Right kidney (tissue), 9 donors: ENCODE measurements at places on chromosomes 2 and 18.
A peak's percentile ranks its signal among the peaks of the same experiment; 100 is the strongest.

- DNase-seq = peak; percentile 74
Observed at GRCh38 chr2:7026742-7027141, 109.5 kb downstream of the RNF144A start.

GRCh38 chr2:75237296-75237695, 38.0 kb upstream of the TACR1 start:
- DNase-seq = no peak

DNA sequence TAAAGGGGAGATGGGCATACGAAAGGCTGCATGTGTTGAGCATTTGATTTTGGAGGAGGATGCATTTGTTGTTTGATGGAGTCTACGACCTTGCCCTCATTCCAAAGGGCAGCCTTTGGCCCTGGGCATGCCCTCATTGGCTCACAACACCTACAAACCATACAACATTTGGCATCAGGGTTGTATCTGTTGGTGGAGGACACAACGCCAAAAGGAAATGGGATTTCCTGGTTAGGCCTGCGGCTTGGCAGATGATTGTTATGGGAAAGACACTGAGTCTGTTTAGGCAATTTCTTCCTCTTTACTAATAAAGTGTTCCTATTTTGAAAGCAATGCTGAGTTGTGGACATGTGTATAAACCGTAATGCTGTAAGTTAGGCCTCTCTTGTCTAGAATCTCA, 246.9 kb downstream of the LDLRAD4 start:
- no peak for DNase-seq

- no peak for DNase-seq
Observed at GRCh38 chr2:163607630-163608029, 128.2 kb downstream of the FIGN start.

- no peak for DNase-seq
Observed at GRCh38 chr18:22102953-22103646, 66.3 kb upstream of the GATA6 start.

- DNase-seq = peak; percentile 5
Observed at GRCh38 chr2:184463102-184463865, 135.0 kb upstream of the ZNF804A start.

GRCh38 chr2:54665436-54665856, 58.0 kb upstream of the EML6 start:
- DNase-seq = no peak

DNA sequence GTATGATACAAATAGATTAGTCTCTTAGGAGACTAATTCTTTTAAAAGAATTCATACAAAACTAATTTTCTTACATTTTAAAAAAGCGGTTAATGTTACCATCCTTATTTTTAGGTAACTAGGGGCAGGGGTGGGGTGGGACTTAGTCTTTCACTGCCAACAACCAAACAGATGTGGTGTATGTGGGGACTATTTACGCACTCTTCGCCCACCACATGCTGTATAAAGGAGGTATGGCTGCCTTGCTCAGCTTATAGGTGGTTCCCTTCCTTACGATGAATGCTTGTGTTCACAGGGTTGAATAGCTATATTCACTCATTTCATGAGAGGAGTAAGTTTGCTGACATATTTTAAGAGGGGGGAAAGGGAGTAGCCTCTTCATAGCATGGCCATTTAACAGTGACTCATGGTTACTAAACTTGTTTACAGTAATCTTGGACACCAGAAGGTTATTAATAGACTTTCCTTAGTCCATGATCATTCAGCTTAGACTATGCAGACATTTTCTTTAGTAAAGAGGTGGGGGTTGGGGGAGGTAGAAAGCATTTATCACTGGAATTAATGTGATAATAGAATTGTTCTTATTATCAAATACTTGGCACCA, 61.8 kb downstream of the CAB39 start:
- DNase-seq = no peak

GRCh38 chr2:72236445-72237067, 88.9 kb upstream of the CYP26B1 start:
- no peak for DNase-seq

DNA sequence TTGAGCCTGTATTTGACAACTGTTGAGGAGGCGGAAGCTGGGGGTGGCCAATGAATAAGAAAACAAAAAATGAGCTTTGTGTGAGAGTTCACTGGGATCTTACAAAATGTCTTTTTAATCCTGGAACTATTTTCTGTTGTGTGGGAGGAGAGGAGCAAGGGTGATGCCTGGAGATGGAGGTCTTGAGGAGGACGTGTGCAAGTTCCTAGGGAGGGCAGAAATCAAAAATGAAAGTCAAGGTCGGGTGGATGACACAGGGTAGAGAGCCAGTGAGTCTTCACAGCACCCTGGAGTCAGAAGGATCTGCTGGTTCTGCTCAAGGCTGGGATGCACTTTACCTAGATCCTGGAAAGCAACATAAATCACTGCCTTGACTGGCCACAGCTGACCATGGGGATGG, 180.3 kb upstream of the PKDCC start:
- no peak for DNase-seq

DNA sequence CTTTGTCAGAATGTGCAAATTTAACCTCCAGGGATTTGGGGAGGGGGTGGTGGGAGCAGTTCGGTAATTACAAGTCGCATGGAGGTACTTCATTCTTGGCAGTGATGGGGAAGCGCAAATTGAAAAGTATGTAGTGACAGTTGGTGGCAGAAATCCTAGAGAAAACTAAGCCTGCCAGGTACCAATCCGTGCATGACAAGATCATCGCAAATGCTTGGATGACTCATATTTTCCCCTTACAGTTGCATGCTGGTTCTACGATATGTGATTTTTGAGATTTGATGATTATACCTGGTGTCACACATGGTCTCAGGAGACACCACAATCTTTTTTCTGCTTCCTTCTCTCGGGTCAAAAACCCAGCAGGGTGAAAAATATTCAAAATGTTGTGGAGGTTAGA, 479.7 kb upstream of the ID2 start:
- DNase-seq = no peak

- no peak for DNase-seq
Observed at GRCh38 chr18:10387399-10387798, 67.0 kb upstream of the APCDD1 start.

- no peak for DNase-seq
Observed at GRCh38 chr2:161708350-161708975, 84.2 kb downstream of the SLC4A10 start.
